ENCODE measurements at places on chromosomes 13 and 19.

GRCh38 chr19:18008814-18009213, 844 bp downstream of the ARRDC2 start:
- no peak for DNase-seq

DNA sequence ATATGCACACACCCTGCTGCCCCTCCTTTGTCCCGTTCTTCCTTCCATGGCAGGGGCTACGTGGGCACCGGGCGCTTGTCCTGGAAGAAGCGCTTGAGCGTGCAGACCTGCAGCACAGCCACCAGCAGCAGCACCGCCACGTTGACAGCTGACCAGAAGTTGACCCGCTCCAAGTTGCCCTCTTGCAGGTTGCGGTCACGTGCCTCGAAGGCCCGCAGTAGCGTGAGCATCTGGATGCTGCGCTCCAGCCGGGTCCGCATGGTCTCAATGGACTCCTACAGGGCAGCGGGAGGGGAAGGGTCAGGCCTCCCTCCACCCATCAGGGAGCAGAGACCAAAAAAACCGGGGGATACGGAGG, 3.1 kb downstream of the TMED1 start:
- no peak for DNase-seq

GRCh38 chr13:42478531-42479156, 95.3 kb upstream of the TNFSF11 start:
- peak; percentile 66 for DNase-seq

DNA sequence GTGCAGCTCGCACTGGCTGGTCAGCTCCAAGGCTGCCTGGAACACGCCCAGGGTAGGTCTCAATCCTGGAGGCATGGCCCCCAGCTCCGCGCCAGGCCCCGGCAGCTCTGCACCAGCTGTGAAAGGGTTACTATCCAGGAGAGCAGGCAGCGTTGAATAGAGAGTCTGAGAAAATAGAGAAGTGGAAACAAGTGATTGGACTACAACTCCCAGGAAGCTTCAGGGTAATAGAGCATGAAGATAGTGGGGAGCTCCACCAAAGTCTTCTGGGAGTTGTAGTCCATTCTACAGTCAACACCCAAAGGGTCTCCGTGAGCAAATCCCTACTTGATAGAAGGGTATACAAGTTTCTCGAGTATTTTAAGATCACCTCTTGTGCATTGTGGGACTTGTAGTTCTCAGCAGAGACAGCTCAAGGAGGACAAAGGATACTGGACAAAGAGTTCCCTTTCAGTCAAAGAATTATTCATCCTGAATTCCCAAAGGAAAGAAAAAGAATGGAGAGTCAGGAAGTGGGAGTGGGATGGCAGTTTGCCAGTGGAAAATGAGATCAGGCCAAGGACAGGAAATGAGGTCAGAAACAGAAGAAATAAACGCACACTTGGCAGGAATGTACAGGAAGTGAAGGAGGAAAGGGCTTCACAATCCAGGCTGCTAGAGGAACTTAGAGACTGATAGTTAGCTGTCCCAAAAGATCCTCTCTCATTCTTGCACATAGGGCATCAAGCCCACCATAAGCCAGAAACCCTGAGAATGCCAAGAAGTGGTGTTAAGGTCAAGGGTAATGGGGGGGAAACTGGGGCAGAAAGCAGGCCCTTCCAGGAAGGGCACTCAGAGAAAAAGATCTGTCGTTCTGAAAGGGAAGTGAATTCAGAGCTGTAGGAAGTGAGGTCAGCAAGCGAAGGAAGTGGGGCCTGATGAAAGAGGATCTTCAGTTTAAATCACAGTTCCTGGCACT, 5.5 kb upstream of the MAMSTR start:
- DNase-seq, result peak; percentile 90

DNA sequence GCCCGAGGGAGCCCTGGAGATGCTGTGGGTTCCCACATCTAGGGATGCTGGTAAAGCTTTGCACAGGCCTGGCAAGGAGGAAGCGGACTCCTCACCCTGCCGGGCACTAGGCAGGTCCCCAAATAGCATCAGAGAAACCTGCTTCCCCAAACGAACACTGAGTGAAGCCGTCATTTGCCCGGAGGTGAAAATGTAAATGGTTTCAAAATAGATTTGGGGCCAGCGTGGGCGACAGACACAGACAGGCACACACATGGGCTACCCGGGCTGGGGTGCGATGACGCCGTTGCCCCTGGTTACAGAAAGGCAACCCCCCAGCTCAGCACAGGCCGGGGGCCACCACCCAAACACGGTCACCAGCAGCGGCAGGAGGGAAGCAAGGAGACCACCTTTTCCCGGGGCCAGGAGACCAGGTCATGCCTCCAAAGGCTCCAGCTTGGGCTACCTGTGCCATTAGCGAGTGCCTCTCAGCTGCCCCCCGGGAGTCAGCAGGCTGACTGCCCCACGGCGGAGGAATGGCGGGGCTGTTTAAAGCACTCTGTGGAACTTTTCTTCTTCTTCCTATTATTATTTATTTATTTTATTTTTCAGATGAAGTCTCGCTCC, 47.5 kb upstream of the NDUFS7 start:
- DNase-seq, result no peak

DNA sequence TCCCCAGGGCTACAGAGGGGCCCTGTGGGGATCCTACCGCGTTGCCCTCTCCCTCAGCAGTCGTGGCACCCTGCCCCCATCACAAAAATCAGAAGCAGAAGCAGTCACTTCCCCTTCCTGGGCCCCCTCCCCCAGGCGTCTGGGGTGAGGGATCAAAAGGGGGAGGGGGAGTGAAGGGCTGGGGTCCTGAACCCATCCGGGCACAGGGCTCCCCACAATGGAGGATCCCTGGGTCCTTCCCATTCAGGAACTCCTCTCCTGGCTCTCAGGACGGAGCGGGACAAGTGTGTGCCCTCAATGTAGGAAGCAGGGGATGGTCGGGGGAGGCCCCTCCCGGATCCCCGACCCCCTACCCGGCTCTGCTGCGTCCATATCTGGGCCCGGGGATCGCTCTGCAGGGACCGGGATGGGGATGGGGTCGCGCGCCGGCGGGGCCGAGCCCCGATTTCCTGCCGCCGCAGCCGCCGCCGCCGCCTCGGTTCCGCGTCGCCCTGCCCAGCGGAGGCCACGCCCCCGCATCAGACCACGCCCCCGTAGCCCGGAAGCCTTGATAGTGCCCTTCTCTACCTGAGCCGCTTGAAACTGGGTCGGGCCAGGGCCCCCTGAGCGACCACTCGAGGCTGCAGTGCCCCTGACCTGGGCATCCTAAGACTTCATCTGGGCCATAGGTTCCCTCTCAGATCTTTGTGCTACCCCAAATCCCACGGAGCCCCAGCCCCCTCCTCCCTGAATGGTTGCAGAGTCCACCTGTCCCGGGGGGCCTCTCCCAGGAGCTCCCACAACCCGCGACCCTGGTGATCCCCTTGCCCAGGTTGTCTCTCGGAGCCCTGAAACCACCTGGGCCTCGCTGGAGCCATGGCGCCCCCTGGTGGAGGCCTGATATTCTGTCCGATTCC, at the start of gene GMIP:
Gene GMIP (minus strand): TSS at position 500 of the 896 bp plus-strand sequence. CDS start 128 bp downstream, at position 372.
- DNase-seq, result peak; percentile 24

- no peak for DNase-seq
Measured at GRCh38 chr19:3868770-3869456, at the start of gene ZFR2. Gene ZFR2, minus strand, starts transcription at chr19:3869038. Its CDS starts 21 bp downstream, at chr19:3869017.
